ENCODE measurements at places on chromosomes 12 and 14.

DNA sequence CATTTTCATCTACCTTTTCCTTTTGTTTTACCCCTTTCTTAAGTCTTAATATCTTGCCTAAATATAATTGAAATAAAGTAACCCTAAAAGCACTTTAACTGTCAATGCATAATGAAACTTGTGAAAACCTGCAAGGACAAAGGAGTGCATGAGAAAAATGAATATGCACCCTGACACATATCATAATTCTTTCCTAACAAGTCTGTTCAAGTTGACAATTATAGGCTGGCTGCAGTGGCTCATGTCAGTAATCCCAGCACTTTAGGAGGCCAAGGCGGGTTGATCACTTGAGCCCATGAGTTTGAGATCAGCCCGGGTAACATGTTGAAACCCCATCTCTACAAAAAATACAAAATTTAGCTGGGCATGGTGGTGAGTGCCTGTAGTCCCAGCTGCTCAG is 65.4 kb downstream of the FGD6 start:
- no peak for DNase-seq

GRCh38 chr14:102867826-102868580 is 54.5 kb upstream of the AMN start:
- DNase-seq: no peak

DNA sequence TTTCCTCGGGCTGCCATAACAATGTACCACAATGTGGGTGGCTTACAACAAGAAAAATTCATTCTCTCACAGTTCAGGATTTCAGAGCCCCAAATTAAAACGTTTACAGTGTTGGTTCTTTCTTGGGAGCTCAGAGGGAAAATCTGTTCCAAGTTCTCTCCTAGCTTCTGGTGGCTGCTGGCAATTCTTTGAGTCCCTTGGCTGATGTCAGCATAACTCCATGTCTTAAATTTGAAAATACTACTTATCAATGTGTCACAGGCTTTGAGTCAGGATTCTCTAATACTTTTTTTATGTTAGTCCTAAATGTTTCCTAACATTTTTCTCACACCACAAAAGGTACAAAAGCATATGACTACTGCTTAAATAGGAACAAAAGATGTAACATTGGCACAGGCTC is 198.4 kb upstream of the ATXN7L3B start:
- no peak for DNase-seq

- no peak for DNase-seq
Measured at GRCh38 chr12:53829130-53829819, 77.5 kb upstream of the CISTR start.

DNA sequence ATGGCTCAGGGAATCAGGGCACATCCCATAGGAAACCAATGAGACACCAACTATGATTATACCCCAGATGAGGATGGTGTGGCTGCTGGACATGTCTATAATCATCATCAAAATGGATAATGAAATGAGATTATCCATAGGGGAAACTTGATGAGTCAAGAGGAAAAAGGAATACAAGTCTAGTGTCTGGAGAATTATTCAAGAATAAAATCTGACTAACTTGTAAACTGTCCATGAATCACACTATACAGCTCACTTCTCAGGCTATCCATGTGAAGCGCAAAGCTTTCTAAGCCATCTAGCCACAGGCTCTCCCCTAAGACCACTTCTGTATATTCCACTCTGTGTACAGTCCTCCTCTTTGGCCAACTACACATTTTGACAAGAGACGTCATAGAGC is 52.5 kb downstream of the DUSP16 start:
- DNase-seq: no peak

DNA sequence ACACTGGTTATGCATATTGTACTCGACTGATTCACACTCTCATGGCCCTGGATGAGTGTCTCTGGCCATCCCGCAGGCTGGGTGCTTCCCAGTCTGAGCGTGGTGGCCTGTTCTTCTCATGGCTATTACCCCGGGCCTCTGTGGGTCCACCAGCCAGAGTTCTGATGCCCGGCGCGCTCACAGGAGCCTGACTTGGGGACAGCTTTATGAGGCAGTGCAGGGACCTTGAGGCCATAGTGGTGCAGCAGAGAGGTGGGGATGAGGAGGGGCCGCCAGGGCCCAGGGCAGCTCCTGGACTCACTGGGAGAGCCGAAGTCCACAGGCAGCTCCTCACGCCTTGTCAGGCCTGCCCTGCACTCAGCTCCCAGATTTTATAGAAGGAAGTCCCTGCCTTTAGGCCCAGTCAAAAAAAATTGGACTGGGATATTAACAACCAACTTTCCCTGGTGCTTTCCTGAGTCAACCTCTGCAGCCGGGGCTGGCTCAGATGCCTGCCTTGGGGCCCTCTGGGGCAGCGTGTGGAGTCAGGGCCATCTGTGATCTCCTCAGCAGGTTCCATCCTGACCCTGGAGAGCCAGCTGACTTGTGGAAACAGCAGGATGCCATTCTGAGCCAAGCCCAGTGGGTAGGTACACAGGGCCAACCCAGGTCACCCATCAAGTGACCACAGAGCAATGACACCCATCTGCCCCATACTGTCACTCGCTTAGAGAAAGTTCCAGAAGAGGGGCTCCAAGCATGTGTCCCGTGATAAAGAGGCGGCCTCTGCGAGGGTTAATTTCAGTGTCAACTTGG is 89.4 kb upstream of the DIO3 start:
- no peak for DNase-seq

GRCh38 chr12:97142737-97143410 is 235.8 kb downstream of the NEDD1 start:
- no peak for DNase-seq

DNA sequence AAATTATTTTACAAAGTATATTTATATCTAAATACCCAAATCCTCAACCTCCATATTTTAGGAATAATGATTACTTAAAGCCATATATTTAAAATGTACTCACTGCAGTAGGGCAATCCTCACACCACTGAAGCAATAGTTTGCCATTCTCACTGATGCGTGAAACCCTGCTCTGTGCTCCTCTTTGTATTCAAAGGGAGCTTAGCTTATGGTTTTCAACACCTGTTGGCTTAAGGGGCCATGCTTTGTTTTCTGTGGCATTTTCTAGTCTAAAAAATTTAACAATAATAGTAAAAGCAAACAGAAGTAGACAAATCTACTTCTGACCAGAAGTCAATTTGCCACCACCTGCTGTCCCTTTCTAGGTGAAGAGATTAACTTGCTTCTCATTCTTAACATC is 294.6 kb downstream of the FLRT2 start:
- DNase-seq: no peak

- no peak for DNase-seq
Measured at GRCh38 chr12:5047729-5048128, 4.0 kb downstream of the KCNA5 start.

DNA sequence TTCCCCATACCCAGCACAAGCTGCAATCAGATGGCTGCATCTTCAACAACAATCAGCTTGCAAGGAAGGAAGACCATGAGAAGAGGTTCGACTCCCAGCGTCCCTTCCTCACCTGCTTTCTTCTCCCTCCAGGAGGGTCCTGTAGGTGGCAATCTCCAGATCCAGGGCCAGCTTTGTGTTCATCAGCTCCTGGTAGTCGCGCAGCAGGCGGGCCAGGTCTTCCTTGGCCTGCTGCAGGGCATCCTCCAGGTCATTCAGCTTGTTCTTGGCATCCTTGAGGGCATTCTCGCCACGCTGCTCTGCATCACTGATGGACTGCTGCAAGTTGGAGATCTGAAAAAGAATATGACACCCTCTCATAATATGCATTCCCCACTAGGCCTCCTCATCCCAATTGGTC is 4.0 kb downstream of the KRT1 start:
- DNase-seq: no peak

Data from NCI-H460 (cell line).